ENCODE measurements at places on chromosomes 3 and 15.

GRCh38 chr15:70474471-70475406 is 288.6 kb downstream of the UACA start:
- no peak for DNase-seq

- DNase-seq, result no peak
Measured at GRCh38 chr3:62632510-62633294, 242.5 kb downstream of the CADPS start.

- no peak for DNase-seq
Measured at GRCh38 chr15:98616397-98616796, 31.9 kb upstream of the IGF1R start.

GRCh38 chr15:77032647-77033416 is 37.9 kb downstream of the PSTPIP1 start:
- no peak for DNase-seq

DNA sequence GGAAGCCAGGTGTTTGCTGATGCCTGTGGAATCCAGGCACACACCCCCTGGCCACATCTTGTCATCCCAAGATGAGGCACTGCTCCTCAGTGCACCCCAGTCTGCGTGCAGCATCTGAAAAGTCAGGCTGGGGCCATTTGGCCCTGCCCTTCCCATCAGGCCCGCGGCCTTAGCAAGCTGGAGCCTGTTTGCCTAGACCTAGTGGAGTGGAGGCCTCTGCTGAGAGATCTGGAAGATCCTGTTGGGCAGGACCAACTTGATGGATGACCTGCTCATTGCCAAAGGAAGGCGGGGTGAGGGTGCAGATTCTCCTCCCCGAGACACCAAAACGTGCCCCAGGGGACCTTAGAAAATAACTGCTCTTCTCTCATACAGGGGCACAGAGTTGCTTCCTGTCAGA is 220.2 kb downstream of the SHQ1 start:
- no peak for DNase-seq

Measured in left renal cortex interstitium (tissue), 4 donors.